ENCODE measurements at places on chromosomes 5 and 9.

DNA sequence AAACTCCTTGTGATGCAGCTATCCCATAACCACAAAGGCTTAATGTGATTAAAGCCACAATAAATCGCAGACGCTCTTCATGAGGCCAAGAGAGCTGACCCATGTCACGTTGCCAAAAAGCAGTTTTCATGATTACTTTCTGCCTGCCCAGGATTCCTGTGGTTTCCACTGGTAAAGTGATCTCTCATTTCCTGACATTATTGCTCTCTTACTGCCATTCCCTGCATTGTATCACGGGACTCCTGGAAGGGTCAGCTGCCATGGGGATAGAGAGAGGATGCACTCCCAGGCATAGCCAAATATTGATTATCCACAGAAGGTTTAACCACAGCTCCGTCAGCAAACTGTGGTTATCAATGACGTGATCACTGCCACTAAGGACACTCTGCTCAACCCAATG lies 103.8 kb upstream of the SLC1A3 start:
- DNase-seq: peak; percentile 92

DNA sequence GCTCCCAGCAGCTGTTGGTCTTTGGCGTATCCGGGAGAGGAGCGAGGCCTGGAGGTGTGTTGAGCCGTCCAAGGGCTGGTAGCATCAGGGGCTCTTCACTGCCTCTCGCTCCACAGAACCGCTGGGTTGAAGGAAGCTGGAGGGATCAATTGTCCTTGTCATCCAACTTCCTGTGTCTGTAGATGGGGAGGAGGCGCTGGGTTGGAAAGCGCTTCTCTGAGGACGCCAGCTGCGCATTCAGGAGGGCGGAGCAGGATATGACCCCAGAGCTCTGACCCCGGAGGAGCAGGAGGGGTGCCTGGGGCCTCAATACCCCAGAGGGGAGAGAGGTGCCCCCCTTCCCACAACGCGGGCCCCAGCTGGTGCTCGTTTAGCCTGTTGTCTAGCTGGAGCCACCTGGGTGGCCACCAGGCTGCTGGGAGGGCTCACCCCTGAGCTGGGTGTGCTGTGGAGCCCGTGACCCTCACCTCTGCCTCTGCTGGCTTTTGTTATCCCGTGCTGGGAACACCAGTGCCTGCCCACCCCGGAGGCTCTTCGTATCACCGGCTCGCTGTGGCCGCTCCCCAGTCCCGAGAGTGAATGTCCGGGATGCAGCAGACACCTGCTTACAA lies 2.0 kb upstream of the DBH start:
- DNase-seq: no peak

GRCh38 chr9:38342096-38342495 lies 50.4 kb upstream of the ALDH1B1 start:
- no peak for DNase-seq

GRCh38 chr9:94801234-94801633 lies 74.7 kb downstream of the AOPEP start:
- DNase-seq: no peak

GRCh38 chr9:28270156-28270555 lies 696.9 kb upstream of the C9orf72 start:
- DNase-seq: no peak

GRCh38 chr5:18032744-18033143 lies 398.5 kb downstream of the TAF11L14 start:
- no peak for DNase-seq

- no peak for DNase-seq
Measured at GRCh38 chr5:54254482-54255198, 55.7 kb downstream of the ARL15 start.

DNA sequence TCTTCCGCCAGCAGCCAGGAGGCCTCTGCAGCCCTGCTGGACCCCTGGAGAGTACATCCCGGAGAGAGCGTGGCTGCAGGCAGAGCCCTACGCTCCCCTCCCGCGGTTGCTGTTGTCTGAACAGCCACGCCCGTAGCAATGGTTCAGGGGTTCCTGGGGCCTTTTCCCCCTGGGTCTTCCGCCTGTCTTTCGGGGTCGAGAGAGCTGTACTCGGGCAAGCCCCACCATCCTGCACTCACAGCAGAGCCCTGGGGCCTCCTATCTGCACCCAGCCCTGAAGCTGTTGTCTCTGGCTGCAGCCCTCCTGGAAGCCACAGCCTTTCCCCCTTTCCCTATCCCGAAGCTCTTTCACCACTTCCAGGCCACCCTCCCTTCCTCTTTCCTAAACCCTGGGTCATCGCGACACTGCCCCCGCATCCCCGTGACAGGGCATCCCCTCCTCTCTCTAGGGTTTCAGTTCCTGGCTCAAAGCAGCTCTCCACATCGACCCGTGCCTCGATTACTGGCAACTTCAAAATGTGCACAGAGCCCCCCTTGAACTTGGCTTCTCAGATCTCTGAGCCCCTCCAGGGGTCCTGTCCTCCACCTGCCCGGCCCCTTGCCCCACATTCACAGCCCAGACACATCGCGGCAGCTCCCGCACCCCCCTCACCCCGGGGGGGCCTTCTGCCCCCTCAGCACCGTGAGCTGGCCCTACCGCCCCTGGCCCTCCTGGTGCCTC lies 43.9 kb upstream of the CEP72 start:
- no peak for DNase-seq

GRCh38 chr9:90808890-90809685 lies 7.5 kb downstream of the SYK start:
- DNase-seq: no peak

GRCh38 chr5:124030043-124030491 lies 518.1 kb downstream of the CSNK1G3 start:
- DNase-seq: no peak

- no peak for DNase-seq
Measured at GRCh38 chr5:131635684-131636572, 899 bp upstream of the RAPGEF6 start.

DNA sequence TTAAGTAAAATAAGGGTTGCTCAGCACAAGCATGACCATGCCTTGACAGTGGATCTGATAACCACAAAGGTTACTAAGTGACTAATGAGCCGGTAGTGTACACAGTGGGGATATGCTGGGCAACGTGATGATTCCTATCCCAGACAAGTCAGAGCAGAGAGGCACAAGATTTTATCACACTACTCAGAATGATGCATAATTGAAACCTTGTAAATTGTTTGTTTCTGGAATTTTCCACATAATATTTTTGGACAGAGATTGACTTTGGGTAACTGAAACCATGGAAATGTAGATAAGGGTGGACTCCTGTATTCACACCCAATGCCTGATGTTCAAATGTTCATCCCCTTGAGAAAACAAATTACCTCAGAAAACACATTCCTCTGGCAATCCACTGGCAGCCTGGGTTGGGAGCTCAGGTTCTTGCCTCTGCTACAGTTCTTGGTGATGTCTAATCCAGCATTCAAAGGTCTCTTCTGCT lies 16.2 kb upstream of the ERAP1 start:
- DNase-seq: peak; percentile 56
